Omental fat pad (tissue), 4 donors: ENCODE measurements at places on chromosomes 6 and 20. TPM values are rescaled to one million over a fixed set of nuclear protein-coding genes. Genes with fewer than 3 reads are reported as not detected.

DNA sequence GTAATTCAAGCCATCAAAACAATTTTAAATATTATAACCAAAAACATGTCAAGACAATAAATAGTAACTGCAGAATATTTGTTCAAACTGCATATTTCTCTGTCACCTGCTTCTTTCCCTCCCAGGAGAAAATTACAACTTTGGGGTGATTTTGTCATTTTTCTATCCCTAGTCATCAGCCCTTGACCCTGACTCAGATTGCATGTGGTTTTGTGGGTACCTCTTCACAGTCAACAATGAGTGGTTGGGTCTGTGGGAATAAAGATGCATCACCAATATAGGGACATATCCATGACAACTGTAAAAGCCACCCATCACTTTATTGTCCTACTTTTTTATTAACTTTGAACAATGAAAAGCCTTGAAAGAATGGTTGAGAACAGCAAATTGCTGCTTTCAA lies 7.3 kb downstream of the COL10A1 start:
- DNase-seq, result no peak

DNA sequence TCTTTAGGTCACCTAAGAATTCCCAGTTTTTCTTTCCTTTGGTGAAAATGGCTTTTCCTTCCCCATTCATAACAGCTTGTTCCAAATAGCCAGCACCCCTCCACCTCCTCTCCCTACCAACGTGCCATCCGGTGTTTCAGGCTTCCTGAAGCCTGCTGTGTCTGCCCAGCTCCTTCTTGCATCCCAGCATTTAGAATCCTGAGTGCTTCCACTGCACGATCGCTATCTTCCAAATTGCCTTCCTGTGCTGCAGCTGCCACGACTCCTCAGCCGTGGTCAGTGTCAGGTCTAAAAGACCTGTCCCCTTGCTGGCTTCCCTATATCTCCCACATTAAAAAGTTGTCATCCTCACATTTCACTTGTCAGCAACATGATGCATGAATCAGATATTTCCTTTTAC lies 550.3 kb upstream of the JARID2 start:
- no peak for DNase-seq

DNA sequence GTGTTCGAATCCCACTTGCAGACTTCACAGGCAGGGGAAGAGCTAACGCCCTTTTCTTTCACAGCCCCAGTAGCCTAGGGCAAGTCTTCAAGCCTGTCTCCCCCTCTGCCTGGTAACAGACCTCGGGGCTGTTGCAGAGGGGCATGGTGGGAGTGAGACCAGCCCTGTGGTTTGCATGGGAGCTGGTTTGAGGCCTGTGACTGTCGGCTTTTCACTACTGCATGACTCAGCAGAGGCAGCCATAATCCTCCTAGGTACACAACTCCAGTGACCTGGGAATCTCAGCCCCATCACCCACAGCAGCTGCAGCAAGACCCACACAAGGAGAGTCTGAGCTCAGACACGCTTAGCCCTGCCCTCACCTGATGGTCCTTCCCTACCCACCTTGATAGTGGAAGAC lies 55.3 kb upstream of the POPDC3 start:
- no peak for DNase-seq

CNKSR3 gene
- total RNA-seq, result 3.9 TPM

- no peak for DNase-seq
Measured at GRCh38 chr6:33974471-33974870, 170.7 kb upstream of the MLN start.

GRCh38 chr6:70119218-70119835 lies 183.6 kb downstream of the COL9A1 start:
- DNase-seq, result no peak

DNA sequence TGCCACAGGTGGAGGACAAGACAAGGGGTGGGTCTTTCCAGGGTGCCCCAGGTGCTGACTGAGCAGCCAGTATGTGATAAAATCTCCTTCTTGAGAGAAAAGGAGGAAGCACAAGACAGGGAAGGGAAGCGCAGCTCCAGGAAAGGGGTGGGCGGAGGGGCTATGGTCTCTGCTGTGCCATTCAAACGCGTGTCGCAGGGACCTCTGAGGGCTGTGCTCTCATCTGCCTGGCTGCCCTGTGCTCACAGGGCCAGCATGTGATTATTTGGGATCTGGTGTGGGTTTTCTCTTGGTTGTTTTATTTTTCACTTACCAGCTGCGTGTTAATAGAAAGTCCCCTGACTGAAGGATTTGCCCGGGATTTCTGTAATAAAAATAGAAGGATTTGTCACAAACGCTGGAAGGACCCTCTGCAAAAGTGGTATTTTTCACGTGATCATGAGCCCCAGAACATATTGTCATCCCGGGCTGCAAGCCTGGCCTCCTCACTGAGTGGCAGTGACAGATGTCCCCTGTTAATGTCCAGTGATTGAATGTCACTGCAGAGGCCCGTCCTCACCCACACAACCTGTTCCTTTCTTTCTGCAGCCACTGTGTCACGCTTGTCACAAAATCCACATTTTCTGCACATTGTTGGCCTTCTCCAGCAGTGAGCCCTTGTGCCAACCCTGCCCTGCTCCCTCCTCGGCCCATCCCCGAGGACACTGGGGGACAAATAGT lies 35.0 kb upstream of the VSX1 start:
- no peak for DNase-seq

HLA-DQB1 gene
- 2.5 TPM for total RNA-seq

- no peak for DNase-seq
Measured at GRCh38 chr6:104858642-104859041, 1.1 kb downstream of the HACE1 start.

DNA sequence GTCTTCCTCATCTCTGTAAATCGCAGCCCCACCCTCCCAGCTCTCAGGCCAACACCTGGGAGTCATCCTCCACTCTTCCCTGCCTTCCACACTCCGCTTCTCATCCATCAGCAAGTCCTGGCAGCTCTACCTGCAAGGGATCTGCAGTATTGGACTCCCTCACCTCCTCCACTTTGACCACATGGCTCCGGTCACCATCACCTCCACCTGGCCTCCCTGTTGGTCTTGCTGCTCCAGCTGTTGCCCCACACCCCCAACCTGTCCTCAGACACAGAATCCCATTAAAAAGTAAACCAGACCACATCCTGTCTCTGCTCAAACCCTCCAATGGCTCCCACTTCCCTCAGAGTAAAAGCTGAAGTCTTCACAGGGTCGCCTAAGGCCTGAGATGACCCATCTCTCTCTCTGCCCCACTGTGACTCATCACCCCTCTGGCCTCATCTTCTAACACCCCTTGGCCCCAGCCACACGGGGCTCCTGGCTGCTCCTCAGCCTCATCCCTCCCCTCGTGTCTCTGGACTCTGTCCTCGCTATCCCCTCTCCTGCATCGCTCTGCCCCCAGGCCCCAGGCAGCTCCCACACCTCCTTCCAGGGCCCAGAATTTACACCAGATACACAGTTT lies 185.1 kb upstream of the SULF2 start:
- DNase-seq, result no peak

CABLES2 gene
- total RNA-seq, result 2.5 TPM

PRKN gene
- 44.8 TPM for total RNA-seq

DNA sequence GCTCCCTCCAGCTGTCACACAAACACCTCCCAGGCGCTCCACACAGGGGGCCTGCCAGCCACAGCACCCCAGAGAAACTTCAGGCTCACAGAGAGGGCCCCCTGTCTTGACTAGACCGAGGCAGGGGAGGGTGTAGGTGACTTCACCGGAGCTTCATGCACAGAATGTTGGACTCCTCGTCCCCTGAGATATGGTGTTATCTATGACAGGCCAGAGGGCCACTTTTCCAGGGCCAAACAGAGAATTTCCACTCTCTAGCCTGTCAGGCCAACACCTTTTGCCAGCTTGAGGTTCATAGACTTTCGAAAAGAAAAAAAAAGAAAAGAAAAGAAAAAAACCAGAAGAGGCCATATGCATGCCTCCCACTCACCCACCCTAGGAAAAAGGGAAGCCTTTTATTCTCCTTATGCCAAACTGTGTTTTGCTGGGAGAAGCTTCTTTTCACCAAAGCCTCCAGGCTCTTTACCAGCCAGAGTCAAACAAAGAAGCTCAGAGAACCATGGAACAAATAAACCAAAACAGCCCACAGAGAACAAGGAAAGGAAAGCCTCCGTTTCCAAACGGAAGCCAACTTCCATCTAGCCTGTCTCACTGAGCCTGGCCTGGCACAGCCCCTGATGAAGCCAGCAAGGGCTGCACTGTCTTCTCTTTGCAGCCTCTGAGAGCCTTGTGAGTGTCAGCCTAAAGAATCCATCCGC lies 313.2 kb upstream of the JARID2 start:
- DNase-seq, result no peak

DNA sequence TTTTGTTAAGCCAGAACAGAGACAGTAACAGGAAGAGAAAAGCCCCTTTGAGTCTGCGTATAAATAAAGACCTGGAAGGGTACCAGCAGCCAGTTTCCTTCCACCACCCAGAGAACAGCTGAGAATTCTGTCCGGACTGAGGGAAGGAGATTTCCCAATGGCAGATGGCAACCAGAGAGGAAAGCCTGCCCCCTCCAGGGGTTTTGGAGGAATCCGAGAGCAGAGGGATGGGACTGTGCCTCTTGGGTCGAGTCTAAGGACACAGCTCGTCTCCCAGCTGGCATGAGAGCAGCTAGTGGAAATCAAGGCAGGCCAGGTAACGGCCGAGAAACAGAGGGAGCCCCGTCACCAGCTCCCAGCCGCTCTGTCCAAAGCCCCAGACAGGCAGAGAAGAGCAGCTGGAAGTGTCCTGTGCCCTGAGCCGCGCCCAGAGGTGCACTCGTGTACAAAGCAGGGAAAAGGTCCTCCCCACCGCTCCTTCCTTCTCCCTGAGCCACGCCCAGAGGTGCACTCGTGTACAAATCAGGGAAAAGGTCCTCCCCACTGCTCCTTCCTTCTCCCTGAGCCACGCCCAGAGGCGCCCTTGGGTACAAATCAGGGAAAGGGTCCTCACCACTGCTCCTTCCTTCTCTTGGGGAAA lies 134.0 kb upstream of the SNX9 start:
- DNase-seq, result no peak

- DNase-seq, result no peak
Measured at GRCh38 chr6:1067346-1067745, 244.6 kb upstream of the FOXQ1 start.

PRSS16 gene
- total RNA-seq, result not detected

- no peak for DNase-seq
Measured at GRCh38 chr20:6767536-6768227, at the start of gene BMP2. TSS of gene BMP2 (plus strand) at chr20:6767686. CDS start at chr20:6770127, 2,441 bp downstream.

NOX3 gene
- total RNA-seq, result not detected

- DNase-seq, result no peak
Measured at GRCh38 chr6:4797587-4797986, 21.4 kb downstream of the CDYL start.

DNA sequence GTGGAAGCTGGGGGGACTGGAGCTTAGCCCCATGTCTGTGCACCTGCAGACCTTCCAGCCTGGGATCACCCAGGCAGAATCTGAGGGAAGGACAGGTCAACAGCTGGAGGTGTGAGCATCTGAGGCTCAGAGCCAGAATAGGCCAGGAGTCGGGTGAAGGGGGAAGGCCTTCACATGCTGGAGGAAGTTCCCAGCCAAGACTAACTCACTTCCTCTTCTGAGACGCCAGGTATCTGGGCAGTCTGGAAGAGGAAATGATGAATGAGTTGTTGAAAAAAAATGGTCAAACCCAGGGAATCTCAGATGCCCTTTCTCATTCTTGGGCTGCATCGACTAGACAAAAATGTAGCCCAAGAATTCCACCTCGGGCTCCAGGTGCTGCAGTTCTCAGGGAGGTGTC lies 73.6 kb upstream of the TIAM2 start:
- DNase-seq, result no peak

- no peak for DNase-seq
Measured at GRCh38 chr6:142700671-142701312, 244.2 kb downstream of the HIVEP2 start.

TSHZ2 gene
- total RNA-seq, result 35.6 TPM

- no peak for DNase-seq
Measured at GRCh38 chr6:48078120-48078519, 32.9 kb downstream of the PTCHD4 start.

- no peak for DNase-seq
Measured at GRCh38 chr6:25122622-25123237, 156.4 kb upstream of the CARMIL1 start.

HSPA1L gene
- total RNA-seq, result 2.7 TPM

DNA sequence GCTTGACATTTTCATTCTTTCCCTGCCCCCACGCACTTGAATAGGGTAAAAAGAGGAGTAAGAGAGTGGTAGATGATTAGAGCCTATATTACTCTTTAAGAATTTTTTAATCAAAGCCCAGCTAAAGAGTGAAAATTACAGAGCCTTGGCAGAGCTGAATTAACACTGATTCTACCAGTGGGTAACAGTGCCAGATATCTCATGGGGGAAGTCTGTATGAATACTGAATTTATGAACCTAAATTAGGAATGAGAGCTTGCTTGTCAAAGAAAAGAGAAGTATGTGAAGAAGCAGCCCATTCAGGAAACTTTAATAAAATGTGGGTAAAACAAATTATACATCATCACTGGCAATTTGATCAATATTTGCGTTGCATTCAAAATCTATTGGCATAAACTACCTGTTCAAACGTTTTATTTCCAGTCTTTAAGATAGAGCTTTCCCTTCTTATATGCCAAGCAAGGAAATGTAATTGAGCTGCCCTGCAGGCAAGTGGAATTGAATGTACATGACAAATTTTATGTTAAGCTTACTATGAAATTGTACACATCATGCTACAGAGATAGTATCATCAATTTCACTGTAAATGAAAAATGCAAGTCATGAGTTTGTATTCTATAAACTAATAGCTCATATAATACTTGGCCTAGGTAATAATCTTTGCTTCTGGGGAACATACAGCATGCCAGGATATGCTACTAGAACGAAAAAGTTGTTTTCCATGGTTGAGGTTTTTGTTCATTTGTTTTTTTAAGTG lies 14.5 kb downstream of the SOBP start:
- no peak for DNase-seq
